ENCODE measurements at places on chromosomes 12 and 14.
A peak's percentile ranks its signal among the peaks of the same experiment; 100 is the strongest.

DNA sequence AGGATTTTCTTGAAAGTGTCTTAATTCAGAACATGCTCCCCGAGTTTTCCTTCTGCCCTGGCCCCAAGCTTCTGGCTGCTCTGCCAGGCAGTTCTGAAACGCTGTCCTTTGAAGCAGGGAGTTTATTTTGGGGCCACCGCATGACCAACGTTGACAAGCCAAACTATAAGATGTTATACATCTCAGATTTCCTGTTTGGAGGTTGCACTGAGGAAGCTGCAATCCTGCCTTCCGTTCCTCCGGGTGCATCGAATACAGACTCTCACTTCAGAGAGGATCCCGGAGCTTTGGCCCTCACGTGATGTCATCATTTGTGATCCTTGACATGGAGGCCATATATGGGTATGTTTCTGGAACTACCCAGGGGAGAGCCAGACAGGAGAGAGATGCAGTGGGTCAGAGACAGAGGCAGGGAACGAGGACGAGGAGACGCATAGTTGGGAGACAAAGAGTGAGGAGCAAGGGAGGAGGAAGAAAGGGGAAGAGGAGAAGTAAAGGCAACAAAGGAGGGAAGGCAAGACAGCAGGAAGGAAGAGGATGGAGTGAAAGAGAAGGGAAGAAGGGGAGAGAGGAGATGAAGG is at the start of gene ASB2:
Gene ASB2, minus strand, starts transcription at position 94 of the 581 bp plus-strand sequence. CDS start 12,031 bp downstream, outside the sequence.
- no peaks in the 10 kb centered on the region for H3K27me3 ChIP-seq
- peak within 1 kb of the TSS; percentile 91 for H3K27ac ChIP-seq
- H3K4me3 ChIP-seq, result peak within 1 kb of the TSS; percentile 45
- peaks cover 76% of the 10 kb centered on the region for H3K4me1 ChIP-seq
- no peak for DNase-seq
- H3K36me3 ChIP-seq, result peaks cover 37% of the 10 kb centered on the region

DNA sequence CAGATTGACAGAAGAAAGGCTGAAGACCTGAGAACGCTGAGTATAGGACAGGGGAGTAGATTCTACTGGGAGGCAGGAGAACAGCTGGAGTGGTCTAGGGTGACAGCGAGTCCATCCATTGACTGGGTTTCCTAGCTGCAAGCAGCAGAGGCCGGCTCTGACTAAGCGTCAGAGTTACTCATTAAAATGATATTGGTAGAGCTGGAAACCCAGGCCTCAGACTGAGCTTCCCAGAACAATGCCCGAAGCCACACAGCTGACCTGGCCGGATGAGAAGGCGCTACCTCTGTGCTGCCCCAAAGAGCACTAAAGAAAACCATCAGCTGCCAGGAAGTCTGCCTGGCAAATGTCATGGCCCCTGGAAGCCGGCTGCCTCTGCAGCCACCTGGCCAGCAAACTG is 78.5 kb upstream of the FZD10 start:
- peaks cover 22% of the 10 kb centered on the region for H3K4me1 ChIP-seq
- no peak for DNase-seq
- H3K27me3 ChIP-seq, result no peaks in the 10 kb centered on the region
- no peak overlapping the region for H3K27ac ChIP-seq

- no peaks in the 10 kb centered on the region for H3K4me1 ChIP-seq
- peaks cover 8% of the 10 kb centered on the region for H3K36me3 ChIP-seq
- no peak for DNase-seq
- no peaks in the 10 kb centered on the region for H3K27me3 ChIP-seq
- no peak overlapping the region for H3K27ac ChIP-seq
These were observed 22.4 kb downstream of the RXYLT1 start for GRCh38 chr12:63802012-63802608.

GRCh38 chr12:91690531-91690930 is 455.1 kb downstream of the BTG1 start:
- no peaks in the 10 kb centered on the region for H3K27me3 ChIP-seq
- H3K4me1 ChIP-seq, result peaks cover 27% of the 10 kb centered on the region
- H3K4me3 ChIP-seq, result no peak overlapping the region
- DNase-seq, result no peak

GRCh38 chr14:26289891-26290486 is 307.8 kb downstream of the NOVA1 start:
- no peaks in the 10 kb centered on the region for H3K27me3 ChIP-seq
- no peaks in the 10 kb centered on the region for H3K36me3 ChIP-seq

DNA sequence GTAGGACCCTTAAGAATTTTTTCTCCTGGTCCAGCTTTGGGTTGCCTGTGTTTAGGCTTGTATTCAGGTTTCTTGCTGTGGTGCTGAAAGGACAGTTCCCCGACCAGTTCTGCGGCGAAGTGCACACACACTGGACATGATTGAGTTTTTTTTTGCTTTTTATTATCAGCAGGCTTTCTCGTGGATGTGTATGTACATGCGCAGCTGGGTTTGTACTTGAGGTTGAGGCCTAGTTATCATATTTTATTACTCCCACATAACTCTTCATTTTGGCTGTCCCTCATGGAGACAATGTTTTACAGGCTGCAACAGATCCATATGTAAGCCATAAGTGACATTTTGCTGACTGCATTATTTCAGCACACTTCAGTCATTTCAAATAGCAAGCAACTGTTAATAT is 2.5 kb downstream of the SCN8A start:
- no peak overlapping the region for H3K4me3 ChIP-seq
- no peak overlapping the region for H3K27ac ChIP-seq
- H3K27me3 ChIP-seq, result peaks cover 43% of the 10 kb centered on the region
- H3K36me3 ChIP-seq, result no peaks in the 10 kb centered on the region
- DNase-seq, result peak; percentile 56
- H3K4me1 ChIP-seq, result peaks cover 13% of the 10 kb centered on the region

DNA sequence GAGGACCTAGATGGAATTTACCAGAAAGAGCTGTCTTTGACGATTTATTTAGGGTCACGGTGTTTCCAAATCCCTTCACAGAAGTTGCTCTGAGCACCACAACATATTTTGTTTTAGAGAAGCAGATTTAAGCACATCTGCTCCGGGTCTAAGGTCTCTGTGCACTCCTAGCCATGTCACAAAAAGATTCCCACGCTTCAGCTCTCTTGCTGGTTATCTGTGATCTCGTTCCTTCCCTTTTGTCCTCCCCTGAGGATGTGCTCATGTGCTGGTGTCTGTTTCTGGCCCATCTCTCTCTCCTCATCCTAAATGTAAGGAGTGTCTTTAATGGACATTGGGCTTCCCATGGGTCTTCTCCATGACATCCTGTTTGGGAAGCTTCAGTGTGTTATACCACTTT is 53.7 kb upstream of the GNPNAT1 start:
- no peaks in the 10 kb centered on the region for H3K27me3 ChIP-seq
- no peaks in the 10 kb centered on the region for H3K36me3 ChIP-seq
- no peaks in the 10 kb centered on the region for H3K4me1 ChIP-seq

- H3K4me3 ChIP-seq, result no peak overlapping the region
- DNase-seq, result no peak
- H3K36me3 ChIP-seq, result no peaks in the 10 kb centered on the region
- no peaks in the 10 kb centered on the region for H3K4me1 ChIP-seq
- peaks cover 8% of the 10 kb centered on the region for H3K27me3 ChIP-seq
These were observed 15.3 kb upstream of the NRXN3 start for GRCh38 chr14:78154827-78155226.

GRCh38 chr14:78282437-78282836 is 112.3 kb downstream of the NRXN3 start:
- H3K36me3 ChIP-seq, result no peaks in the 10 kb centered on the region
- no peak overlapping the region for H3K4me3 ChIP-seq
- H3K4me1 ChIP-seq, result no peaks in the 10 kb centered on the region

- H3K27ac ChIP-seq, result no peak overlapping the region
- no peaks in the 10 kb centered on the region for H3K27me3 ChIP-seq
- H3K4me1 ChIP-seq, result peaks cover 2% of the 10 kb centered on the region
- H3K4me3 ChIP-seq, result no peak overlapping the region
These were observed 45.5 kb downstream of the DERA start for GRCh38 chr12:15956413-15957185.

DNA sequence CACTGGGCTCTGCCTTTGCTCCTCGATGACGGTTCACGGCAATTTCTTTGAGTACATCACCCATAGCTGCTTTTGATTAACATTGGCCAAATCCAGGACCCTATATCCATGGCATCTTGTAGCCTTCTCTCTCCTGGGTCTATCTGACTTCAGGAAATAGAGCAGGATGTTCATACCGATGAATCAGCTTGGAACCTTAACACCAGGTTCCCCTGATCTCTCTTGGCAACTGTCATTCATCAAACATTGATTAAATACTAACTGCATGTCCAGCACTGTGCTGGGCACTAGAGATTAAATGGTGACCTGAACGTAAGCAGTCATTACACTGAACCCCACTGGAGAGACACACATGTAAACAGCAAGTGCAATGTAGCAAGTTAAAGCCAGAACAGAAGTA is 77.0 kb upstream of the MED13L start:
- peaks cover 2% of the 10 kb centered on the region for H3K27me3 ChIP-seq
- H3K27ac ChIP-seq, result no peak overlapping the region
- H3K4me1 ChIP-seq, result peaks cover 12% of the 10 kb centered on the region
- no peaks in the 10 kb centered on the region for H3K36me3 ChIP-seq

DNA sequence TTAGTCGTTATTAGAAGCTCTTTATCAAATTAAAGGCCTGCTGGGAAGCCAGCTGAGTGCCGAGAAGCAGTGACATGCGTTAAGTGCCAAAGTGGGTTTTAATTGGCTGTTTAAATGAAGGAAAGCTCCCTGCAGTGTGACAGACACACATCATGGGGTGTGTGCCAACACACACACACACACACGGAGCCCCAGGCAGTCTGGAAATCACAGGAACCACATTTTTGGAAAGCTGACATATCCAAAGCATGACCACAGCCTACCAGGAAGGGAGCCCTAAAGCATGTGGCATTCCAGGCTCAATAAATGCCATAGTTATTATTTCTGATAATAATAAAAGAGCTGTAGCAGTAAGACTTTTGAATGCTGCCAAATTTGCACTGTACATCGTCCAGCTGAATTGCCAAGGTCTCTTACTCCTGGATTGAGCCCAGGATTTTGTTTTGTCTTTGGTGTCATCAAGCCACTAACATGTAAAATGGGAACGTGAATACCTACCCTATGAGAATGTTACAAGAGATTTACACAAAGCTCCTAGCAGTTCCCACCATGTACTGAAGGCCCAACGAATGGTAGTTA is 135.1 kb downstream of the TMEM30B start:
- H3K4me1 ChIP-seq, result no peaks in the 10 kb centered on the region
- peaks cover 2% of the 10 kb centered on the region for H3K27me3 ChIP-seq
- no peak for DNase-seq
- H3K36me3 ChIP-seq, result no peaks in the 10 kb centered on the region
- no peak overlapping the region for H3K27ac ChIP-seq

DNA sequence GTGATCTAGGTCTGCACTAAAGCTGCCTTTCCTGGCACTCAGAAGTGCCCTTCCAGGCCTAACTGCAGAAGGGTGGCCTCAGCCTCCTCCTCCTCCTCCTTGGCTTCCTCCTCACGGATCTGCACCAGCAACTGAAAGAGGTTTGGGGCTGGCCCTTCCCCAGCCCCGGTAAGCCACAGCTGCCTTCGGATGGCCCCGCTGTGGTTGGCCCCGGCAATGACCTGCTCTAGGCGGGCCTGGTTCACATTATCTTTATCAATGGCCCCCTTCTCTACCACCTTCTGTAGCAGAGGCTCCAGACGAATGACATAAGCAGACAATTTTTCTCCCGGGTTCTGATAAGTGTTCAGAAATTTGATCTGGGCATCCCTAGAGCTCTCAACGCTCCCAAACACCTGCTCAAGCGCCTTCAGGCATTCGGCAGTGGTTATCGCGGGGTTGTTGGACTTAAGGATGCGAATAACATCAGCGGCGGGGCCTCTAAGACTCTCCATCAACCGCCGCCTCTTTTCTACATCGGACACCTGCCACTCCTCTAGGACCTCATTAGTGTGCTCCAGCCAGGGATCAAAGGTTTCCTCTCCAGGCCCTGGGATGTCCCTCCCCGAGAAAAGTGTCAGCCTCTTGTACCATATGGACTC is 1.5 kb downstream of the PNMA1 start:
- H3K4me3 ChIP-seq, result peak overlapping the region; percentile 93
- DNase-seq, result peak; percentile 64
- peak overlapping the region; percentile 98 for H3K27ac ChIP-seq
- no peaks in the 10 kb centered on the region for H3K27me3 ChIP-seq
- peaks cover 18% of the 10 kb centered on the region for H3K4me1 ChIP-seq

DNA sequence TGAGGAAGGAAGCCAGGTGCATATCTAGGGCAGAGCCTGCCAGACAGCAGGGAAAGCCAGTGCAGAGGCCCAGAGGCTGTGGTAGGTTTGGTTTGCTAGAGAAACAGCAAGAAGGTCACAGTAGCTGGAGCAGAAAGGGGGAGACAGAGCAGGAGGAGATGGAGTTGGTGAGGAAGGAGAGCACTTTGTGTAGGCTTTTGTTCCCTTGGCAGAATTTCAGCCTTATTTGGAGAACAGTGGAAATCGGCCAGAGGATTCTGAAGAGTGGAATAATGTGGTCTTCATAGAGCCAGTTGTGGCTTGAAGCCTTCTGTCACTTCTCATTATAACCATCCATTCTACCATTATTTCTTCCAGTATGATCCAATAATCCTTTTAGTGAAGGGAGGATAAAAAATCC is 212.9 kb upstream of the FAR2 start:
- no peaks in the 10 kb centered on the region for H3K4me1 ChIP-seq
- no peaks in the 10 kb centered on the region for H3K36me3 ChIP-seq
- no peaks in the 10 kb centered on the region for H3K27me3 ChIP-seq
- no peak overlapping the region for H3K27ac ChIP-seq
- DNase-seq, result no peak

- no peaks in the 10 kb centered on the region for H3K36me3 ChIP-seq
- no peaks in the 10 kb centered on the region for H3K4me1 ChIP-seq
- H3K27ac ChIP-seq, result no peak overlapping the region
- no peaks in the 10 kb centered on the region for H3K27me3 ChIP-seq
- no peak overlapping the region for H3K4me3 ChIP-seq
These were observed 55.0 kb upstream of the NELL2 start for GRCh38 chr12:44930972-44931600.

GRCh38 chr14:58730792-58731464 is 93.2 kb downstream of the DACT1 start:
- H3K27me3 ChIP-seq, result peaks cover 11% of the 10 kb centered on the region
- H3K4me1 ChIP-seq, result peaks cover 7% of the 10 kb centered on the region
- no peaks in the 10 kb centered on the region for H3K36me3 ChIP-seq
- no peak overlapping the region for H3K27ac ChIP-seq
- DNase-seq, result no peak
- no peak overlapping the region for H3K4me3 ChIP-seq

GRCh38 chr12:28622406-28622805 is 432.1 kb downstream of the CCDC91 start:
- no peaks in the 10 kb centered on the region for H3K36me3 ChIP-seq
- no peak for DNase-seq
- no peak overlapping the region for H3K4me3 ChIP-seq
- peaks cover 2% of the 10 kb centered on the region for H3K27me3 ChIP-seq
- H3K27ac ChIP-seq, result no peak overlapping the region

- DNase-seq, result peak; percentile 47
- peaks cover 36% of the 10 kb centered on the region for H3K4me1 ChIP-seq
- no peaks in the 10 kb centered on the region for H3K36me3 ChIP-seq
- H3K27ac ChIP-seq, result peak overlapping the region; percentile 72
These were observed 83.5 kb downstream of the SLC25A47 start for GRCh38 chr14:100406505-100407131.
